Bronchial epithelial cell (primary cell): ENCODE measurements at places on chromosomes 11 and 22. TPM values are rescaled to one million over a fixed set of nuclear protein-coding genes. Genes with fewer than 3 reads are reported as not detected.

TMEM86A gene
- 0.53 and 0.90 TPM in 2 replicates for total RNA-seq

DAGLA gene
- total RNA-seq: under 0.01 and 0.13 TPM in 2 replicates

KRTAP5-9 gene
- not detected in 2 replicates for total RNA-seq

CTTN gene
- total RNA-seq: 412 and 460 TPM in 2 replicates

GRCh38 chr11:43393765-43394355 lies 35.1 kb downstream of the TTC17 start:
- DNase-seq: no peak

DNA sequence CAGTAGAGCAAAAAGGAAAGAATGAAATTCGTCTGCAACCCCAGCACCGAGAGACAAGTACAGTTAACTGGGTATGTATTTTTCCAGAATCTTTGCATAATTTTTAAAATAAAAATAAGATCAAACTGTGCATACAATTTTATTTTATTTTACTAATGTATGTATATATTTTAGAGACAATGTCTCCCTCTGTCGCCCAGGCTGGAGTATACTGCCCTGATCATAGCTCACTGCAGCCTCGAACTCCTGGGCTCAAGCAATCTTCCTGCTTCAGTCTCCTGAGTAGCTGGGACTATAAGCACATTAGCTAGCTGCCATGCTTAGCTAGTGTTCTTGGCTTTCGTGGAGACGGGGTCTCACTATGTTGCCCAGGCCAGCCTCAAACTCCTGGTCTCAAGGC lies 18.8 kb upstream of the DRD2 start:
- no peak for DNase-seq

- no peak for DNase-seq
Measured at GRCh38 chr11:18365741-18366140, 28.6 kb upstream of the LDHA start.

- no peak for DNase-seq
Measured at GRCh38 chr11:85672105-85672902, 7.4 kb upstream of the CREBZF start.

DNA sequence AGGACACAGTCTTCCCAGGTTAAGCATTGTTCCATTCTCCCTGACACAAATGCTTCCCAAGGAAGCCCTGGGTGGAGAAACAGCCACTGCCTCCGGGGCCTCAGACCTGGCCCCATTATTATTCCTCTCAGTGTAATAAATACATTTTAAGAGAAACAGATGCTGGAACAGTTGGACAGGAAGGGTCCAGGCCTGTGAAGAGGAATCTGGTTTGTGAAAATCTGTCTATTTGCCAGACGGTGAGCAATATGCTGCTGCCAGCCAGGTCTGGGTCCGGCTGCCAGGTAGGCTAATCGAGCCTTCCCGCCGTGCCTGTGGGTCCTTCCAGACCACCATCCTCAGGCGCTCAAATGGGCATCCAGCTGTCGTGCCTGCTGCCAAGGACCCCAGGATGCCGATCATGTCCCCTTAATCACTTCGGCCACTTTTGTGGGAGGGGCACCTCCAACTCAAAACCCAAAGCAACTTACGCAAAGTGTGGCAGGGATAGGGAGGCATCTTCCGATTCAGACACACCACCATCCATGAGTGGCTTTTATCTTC lies 528.4 kb downstream of the MIAT start:
- DNase-seq: no peak

DNA sequence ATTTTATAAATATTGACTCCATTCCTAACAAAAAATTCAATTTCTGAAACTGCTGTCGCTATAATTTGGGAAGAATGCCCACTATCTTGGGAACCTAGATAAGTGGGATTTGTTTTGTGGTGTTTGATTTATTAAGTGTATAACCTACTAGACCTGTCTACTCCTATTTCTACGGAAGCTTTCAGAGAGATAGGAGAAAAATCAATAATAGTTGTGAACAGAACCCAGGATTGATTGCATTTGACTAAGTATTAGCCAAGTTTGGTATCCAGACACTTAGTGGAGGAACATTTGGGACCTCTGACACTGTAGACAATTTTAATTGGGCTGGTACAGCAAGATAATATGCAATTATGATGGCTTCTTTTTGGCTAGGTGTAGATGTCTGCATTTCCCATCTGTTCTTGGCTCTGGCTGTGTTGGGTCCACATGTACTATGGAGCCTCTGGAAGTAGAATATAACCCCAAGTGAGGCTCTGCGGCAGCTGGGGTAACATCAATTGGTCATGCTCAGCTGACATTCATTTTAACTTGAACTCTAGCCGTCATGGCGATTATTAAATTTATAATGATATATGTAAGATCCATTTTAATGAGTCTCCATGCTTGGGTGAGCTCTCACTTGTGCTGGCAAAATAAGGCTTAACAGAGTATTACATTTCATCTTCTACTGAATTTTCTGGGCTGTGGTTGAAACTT lies 111.5 kb upstream of the E2F8 start:
- DNase-seq: no peak
